Fibroblast of lung (primary cell): ENCODE measurements at places on chromosomes 11 and 22. TPM values are rescaled to one million over a fixed set of nuclear protein-coding genes. Genes with fewer than 3 reads are reported as not detected.

GRCh38 chr11:128511712-128512111 lies 75.6 kb downstream of the ETS1 start:
- no peaks in the 10 kb centered on the region for H3K27me3 ChIP-seq
- no peak overlapping the region for H3K4me3 ChIP-seq
- no peak overlapping the region for H3K27ac ChIP-seq
- DNase-seq = no peak
- H3K4me1 ChIP-seq = peaks cover 36% of the 10 kb centered on the region
- peaks cover 7% of the 10 kb centered on the region for H3K36me3 ChIP-seq

DNA sequence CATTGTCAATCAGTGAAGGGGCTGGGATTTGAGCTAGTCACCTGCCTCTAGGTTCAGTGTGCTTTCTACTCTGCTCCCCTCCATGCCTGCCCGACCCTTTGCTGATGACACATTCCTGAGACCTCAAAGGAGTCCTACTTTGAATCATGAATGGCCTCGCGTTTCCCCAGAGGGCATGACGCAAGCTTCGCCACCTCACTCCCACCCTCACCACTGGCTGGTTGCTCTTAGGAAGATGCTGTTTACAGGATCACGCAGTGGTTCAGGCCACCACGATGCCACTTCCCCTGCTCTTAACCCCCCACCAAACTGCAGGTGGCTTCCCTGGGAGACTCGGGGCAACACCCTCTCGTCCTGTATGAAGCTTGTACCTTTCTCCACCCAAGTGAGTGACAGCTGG lies 62.9 kb upstream of the B3GAT1 start:
- H3K4me3 ChIP-seq = no peak overlapping the region
- H3K4me1 ChIP-seq = no peaks in the 10 kb centered on the region
- DNase-seq = no peak
- no peak overlapping the region for H3K27ac ChIP-seq
- no peaks in the 10 kb centered on the region for H3K36me3 ChIP-seq

GRCh38 chr11:27868226-27868625 lies 168.0 kb upstream of the BDNF start:
- peaks cover 2% of the 10 kb centered on the region for H3K27me3 ChIP-seq
- no peak overlapping the region for H3K4me3 ChIP-seq
- H3K4me1 ChIP-seq = no peaks in the 10 kb centered on the region
- H3K27ac ChIP-seq = no peak overlapping the region

DNA sequence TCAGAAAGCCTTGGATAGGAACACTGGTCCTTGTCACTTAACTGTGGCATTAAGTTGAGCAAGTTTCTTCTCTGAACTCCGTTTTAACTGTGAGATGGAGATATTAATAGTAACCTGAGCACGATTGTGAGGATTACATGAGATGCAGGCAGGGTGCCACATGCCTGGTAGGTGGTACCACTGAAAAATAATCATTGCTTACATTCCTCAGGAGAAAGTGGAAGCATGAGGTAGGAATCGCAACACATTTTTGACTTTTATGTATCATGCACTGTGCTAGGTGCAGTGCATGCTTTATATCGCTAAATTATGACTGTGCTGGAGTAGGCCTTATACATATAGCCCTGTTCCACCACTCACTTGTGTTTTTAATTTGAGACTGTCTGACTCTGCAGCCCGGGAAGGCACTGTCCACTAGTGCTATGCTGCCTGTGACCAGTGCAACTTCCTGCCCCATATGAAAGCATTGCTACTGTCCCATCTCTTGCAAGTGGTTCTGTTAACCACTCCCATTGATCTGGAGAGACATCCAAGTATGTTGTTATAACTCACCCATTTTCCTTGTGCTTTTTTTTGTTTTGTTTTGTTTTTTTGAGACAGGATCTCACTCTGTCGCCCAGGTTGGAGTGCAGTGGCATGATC lies 1.0 kb downstream of the UQCR10 start:
- H3K27me3 ChIP-seq = no peaks in the 10 kb centered on the region
- H3K4me1 ChIP-seq = peaks cover 3% of the 10 kb centered on the region
- H3K4me3 ChIP-seq = peak overlapping the region; percentile 91
- H3K36me3 ChIP-seq = no peaks in the 10 kb centered on the region

Gene SCO2
- total RNA-seq = 3.1 and 3.6 TPM in 2 replicates
